NCI-H524 (cell line): ENCODE measurements at places on chromosomes 1 and 21.

DNA sequence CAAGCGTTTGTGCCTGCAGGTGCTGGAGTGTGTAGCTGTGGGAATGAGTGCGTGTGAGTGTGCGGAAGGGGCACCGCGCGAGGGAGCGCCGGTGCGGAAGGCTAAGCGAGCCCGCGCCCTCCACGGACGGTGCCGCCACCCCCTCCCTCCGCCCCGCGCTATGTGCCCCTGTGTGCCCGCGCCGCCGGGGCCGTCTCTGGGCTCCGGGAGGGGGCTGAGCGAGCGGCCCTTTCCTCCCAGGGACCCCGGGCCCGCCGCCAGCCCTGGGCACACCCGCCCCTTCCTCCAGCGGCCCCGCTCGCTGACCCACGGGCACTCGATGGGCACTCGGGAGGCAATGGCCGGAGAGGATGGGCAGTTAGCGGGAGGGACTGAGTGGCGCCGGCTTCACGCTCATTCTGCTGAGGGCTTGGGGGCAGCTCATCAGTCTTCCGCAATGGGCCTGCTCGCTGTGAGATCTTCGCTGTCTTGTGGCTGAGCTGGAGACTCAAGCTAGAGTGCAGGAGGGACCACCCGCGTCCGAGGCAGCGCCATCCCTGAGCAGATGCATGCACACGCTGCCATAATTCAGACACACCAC is 8.6 kb upstream of the ADGRB2 start:
- DNase-seq, result no peak

DNA sequence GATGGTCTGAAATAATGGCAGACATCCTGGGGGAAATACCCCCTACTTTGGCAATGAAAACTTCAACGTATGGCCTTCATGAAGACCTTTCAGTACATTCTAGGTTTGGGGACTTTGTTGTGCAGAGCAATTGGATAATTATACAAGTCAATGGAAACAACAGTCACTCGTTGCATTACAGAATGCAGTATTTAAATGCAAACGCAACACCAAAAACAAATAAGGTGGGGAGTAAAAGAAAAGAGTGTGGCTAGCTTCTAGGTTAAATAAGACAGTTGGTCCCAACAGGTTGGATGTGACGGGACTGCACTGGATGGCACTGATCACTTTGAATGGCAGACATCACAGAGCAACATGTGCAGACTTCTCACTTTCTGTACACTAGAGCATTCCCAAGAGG is 358.3 kb upstream of the GREM2 start:
- DNase-seq, result no peak

- no peak for DNase-seq
Observed at GRCh38 chr1:53313556-53313955, 14.3 kb downstream of the LRP8 start.

DNA sequence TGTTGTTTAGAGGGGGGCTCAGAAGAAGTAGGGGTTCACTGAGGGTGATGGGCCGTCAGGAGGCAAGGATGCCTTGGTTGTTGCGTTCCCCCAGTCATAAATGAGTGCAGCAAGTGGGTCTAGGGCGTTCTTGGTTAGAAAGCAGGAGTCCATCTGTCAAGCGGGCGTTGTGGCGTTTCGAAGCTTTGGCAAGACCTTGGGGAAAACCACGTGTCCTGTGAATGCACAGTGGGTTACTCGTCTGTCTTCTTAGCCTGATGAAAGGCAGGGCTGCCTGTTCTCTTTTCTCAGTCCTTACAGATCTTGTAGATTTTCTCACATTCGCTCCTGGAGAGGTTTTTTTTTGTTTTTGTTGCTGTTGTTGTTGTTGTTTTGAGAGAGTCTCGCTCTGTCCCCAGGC is 6.3 kb upstream of the ZNF496 start:
- no peak for DNase-seq

DNA sequence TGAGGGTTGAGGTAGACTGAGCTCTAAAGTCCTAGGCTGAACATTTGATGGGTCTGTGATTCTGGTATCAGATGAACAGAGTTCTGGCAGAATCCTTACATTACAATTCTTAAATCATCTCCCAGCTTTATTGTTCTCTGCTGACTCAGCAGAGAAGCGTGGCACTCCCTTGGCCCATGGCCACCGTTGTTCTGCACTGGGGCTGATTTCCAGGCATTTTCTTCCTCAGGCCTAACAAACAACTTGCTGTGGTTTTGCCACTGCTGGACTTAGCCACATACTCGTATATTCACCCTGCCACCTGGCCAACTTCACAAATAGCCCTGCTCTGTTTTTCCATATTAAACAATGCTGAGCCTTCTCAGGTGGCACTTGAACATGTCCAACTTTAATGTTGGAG is 223.2 kb downstream of the TNR start:
- DNase-seq, result no peak

DNA sequence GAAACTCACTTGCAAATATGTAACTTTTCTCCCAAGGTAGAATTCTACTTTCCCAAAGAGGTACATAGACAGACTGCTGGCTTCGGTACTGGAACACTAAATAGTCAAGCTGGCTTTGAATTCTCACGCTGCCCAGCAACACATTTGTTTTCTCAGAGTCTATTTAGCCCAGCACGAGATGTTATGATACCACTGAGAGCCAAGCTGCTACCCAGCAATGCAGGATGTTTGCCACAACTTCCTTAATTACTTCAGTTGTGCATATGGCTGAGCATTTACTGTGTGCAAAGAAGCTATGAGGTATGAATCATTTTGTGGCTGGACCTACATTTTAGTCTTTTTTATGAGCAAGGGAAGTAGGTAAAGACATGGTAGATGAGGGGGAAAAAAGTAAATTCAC is 793.2 kb downstream of the PLA2G4A start:
- DNase-seq, result no peak

DNA sequence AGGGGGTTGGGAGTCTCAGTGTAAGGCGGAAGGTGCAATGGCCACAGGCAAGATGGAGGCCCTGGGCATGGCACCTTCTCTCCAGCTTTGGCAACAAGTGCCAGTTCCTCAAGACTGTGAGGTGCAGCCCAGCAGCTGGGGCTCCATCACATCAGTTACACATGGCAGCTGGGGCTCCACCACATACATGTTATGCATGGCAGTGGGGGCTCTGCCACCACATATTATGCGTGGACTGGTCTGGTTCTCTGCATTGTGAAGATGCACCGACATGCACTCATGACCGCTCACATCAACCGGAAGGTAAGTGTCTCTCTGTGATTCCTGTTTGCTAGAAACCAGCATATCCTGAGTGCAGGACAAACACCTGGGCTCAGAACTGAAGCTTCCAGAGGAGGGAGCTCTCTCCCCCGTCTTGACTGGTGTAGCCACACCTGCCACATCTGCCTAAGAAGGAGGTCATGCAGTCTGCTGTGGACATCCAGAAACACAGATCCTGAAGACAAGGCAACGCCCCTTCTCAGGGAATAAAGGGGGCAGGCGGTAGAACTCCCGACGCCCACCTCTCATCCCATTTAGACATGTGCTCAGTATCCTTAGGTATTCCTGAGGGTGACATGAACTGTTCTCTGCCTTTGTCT is 104.1 kb upstream of the TMPRSS2 start:
- DNase-seq, result peak; percentile 59

- DNase-seq, result no peak
Observed at GRCh38 chr1:32636914-32637645, 13.3 kb downstream of the ZBTB8OS start.

DNA sequence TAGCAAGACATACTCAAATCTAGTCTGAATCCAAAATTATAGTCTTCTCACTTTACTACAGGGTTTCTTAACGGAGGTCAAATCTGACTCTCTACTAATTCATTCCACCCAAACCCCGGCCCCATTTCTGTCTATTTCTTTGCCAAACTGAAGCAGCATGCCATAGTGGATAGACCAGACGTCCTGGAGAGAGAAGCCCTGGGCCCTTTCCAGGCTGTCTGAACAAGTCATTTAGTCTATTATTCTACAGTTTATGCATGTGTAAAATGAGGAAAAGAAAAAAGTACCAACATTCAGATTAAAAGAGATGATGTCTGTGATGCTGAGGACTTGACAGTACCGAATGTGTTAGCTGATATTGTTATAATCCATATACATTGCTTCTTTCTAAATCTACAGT is 95.0 kb downstream of the GDAP2 start:
- no peak for DNase-seq

DNA sequence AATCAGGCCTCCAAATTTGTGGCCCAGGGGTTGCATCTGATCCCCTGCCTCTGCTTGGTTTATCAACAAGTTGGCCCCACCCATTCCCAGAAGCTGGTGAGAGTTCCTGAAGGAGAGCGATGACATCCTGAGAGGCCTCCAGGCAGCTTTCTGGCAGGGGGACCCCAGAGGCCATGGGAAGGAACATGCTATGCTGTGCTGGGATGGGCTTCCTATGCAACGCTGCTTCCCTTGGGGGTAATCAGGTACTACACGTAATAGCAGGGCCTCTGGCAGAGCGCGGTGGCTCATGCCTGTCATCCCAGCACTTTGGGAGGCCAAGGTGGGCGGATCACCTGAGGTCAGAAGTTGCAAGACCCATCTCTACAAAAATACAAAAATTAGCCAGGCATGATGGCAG is 8.4 kb upstream of the MTF1 start:
- DNase-seq, result no peak

DNA sequence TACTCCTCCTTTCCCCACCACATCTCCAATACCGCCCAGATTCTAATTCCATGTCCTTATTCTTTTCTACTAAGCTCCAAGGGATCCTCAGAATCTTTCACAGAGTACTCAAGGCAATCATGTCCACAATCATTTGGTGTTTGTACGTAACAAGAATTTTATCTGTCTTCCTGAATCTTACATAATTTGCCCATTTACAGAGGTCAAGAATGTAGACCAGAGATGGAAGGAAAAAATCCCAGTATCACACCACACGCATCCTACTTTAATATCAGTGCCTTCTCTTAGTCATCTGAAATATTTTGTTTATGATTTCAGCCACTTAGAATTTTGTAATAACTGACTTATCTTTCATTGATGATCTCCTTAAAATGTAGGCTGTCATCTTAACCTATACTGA is 366.0 kb upstream of the LRRC7 start:
- DNase-seq, result no peak

DNA sequence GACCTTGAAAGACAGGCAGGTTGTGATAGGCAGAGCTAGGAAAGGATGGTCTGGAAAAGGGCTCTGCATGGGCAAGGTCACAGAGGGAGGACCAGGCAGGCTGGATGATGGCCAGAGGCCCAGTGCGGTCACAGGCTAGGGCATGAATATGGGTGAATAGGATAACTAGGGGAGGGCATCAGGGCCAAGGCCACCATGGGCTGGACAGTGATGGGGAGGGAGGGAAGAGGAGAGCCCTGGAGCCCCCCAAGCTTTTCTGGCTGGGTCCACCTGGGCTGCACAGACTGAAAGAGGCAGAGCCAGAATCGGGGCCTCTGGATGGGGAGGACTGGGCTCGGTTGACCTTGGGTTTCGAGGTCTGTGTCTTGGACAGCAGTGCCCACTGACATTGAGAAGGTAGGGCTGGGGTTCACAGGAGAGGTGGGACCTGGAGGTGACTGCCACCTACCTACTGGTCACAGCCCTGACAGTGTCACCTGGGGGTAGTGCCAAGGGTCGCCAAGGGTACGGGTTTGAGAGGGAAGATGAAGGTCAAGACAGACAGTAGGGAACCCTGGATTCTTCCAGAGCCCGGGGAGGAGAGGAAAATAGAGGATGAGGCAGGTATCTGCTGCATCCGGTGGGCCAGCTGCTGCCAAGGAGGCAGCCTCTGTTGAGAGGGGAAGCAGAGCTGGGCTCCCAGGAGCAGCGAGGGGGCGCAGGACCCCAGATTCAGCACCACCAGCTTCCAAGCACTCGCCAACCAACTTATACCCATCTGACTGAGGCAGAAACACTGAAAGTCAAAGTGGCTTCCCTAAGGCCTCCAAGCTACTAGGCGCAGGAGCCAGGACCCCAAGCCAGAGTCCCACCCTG is 6.1 kb upstream of the NPHP4 start:
- no peak for DNase-seq

DNA sequence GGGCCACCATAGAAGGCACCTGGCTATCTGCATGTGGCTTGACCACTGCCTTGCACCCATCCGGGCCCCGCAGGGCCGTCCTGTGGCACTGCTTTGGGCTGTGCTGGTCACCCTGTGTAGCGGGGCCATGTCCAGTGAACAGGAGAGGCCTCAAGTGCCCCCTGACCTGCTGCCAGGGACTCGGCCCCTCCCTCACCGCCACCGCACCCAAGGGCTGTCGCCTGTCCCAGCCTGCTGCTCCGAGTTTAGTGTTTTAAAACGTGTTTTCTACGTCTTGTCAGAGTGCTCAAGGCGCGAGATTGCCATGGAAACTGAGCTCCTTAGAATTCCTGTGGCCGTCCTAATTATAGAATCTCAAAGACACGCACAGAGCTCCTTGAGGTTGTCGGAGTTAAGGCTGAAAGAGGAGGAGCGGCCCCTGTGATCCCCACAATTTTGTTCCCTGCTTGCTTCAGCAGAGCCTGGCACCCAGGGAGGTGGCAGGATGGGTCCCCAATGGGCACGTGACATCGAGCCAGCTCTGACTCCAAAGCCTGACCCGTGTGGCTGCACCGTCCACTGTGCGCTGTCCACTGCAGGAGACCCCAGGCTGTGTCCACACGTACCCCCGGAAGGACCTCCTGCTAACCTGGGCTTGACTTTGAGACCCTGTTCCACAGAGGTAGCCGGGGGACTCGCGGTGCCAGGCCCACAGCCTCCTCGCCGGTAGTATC is 66.2 kb downstream of the FAAP20 start:
- DNase-seq, result no peak

GRCh38 chr1:59565611-59566410 is 248.9 kb upstream of the HOOK1 start:
- DNase-seq, result no peak

DNA sequence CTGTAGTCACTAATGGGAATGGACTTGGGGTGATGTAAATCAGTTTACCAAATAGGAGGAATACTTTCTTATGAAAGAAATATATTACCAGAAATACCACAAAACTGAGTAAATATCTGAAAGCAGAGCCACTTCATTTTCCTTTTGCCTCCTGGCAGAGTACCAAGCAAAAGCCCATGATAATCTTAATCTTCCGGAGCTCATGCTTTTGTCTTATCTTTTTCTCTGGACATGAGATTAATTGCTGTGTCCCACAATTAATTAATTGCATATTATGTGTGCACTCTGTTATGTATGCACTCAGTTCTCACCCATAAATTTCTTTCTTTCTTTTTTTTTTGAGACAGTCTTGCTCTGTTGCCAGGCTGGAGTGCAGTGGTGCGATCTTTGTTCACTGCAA is 94.1 kb upstream of the PDE4B start:
- no peak for DNase-seq

DNA sequence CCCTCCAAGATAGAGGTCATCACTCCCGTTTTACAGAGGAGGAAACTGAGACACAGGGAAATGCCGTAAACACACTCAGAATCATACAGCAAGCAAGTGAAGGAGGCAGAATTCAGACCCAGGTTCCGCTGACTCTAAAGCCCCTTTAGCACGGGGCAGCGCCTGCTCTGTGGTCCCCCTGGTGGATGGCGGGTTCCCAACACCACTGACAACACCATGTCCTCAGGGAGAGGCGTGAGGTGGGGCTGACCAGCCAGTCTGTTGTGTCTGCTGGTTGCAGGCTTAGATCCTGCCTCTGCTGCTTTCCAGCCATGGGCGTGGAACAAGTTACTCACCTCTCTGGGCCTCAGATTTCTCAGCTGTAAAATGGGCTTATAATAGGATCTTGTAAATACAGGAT is 617.3 kb downstream of the MATN1 start:
- peak; percentile 51 for DNase-seq
